ENCODE measurements at places on chromosomes 13 and 19.

GRCh38 chr19:30441011-30441410 is 68.8 kb downstream of the ZNF536 start:
- DNase-seq: no peak

GRCh38 chr13:113854238-113855011 is 9.5 kb downstream of the GAS6 start:
- DNase-seq: no peak

DNA sequence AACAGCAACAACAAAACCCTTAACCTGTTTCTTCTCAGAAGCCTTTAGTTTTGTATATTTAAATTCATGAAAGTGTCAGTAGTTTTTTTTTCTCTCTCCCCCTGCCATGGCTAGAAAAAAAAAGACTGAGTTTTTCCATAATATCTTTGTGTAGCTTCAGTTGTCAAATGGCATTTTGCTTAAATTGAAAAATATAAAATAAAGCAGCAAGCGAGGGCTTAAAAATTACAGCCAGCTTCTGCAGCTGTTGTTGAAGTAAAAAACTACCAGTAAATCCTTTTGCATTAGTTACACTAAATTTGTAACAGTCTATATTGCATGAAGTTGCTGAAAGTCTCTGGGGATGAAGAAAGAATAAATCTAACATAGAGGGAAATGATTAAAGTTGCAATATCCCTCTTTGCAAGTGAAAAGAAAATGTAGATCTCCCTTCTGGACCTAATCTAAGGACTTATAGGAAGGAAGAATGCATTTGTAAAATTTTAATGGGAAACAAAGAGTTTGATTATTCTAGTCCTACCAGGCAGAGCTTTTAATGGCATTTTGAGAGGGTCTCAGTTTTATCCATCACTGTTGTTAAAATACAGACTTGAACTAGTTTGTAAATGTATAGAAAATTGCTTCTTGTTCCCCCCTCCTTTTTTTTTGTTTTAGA is 215.7 kb downstream of the ATP8A2 start:
- no peak for DNase-seq

GRCh38 chr19:27909185-27909840 is 1303.6 kb downstream of the UQCRFS1 start:
- DNase-seq: no peak

GRCh38 chr13:28820099-28821051 is at the start of gene MTUS2:
MTUS2 (plus strand) TSS chr13:28820339.
- peak; percentile 36 for DNase-seq

GRCh38 chr19:1956868-1957492 is 16.0 kb downstream of the CSNK1G2 start:
- DNase-seq: no peak

DNA sequence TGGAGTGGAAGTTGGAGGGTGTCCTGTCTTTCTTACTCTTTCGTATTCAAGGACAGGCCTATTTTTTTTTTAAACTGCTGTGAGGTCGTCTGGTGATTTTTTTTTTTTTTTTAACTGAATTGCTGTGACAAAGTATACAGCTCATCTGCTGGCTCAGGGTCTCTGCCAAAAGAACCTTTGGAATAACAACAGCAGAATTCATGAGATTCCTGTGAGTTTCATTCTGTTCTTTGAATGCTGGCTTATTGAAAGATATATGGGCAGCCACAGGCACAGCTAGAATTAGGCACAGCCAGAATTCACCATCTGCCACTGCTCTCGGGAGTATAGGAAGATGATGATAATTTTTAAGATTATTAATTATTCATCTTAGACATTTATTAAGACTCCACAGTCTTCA is 21.4 kb upstream of the FRY start:
- DNase-seq: no peak

Data from large intestine (tissue), 12 donors.